ENCODE measurements at places on chromosomes 2 and 18. TPM values are rescaled to one million over a fixed set of nuclear protein-coding genes. Genes with fewer than 3 reads are reported as not detected.

Gene PNKD
- 69.8 TPM for total RNA-seq

Gene IL36G
- total RNA-seq = 0.28 TPM

Gene CIB4
- 6.9 TPM for total RNA-seq

- H3K27me3 ChIP-seq = no peaks in the 10 kb centered on the region
- no peaks in the 10 kb centered on the region for H3K36me3 ChIP-seq
- no peak for DNase-seq
Observed at GRCh38 chr2:164922134-164922533, 33.2 kb downstream of the SLC38A11 start.

- H3K4me1 ChIP-seq = no peaks in the 10 kb centered on the region
- no peak overlapping the region for H3K4me3 ChIP-seq
- H3K27ac ChIP-seq = no peak overlapping the region
- DNase-seq = peak; percentile 16
Observed at GRCh38 chr18:74951165-74951760, 257.7 kb downstream of the PTGR3 start.

- no peaks in the 10 kb centered on the region for H3K4me1 ChIP-seq
- no peak overlapping the region for H3K4me3 ChIP-seq
- no peaks in the 10 kb centered on the region for H3K27me3 ChIP-seq
- no peaks in the 10 kb centered on the region for H3K36me3 ChIP-seq
- H3K27ac ChIP-seq = no peak overlapping the region
Observed at GRCh38 chr2:147546109-147546508, 298.7 kb upstream of the ACVR2A start.

- no peak overlapping the region for H3K4me3 ChIP-seq
- no peak overlapping the region for H3K27ac ChIP-seq
- H3K4me1 ChIP-seq = no peaks in the 10 kb centered on the region
- H3K27me3 ChIP-seq = no peaks in the 10 kb centered on the region
Observed at GRCh38 chr2:181312515-181312927, 144.7 kb upstream of the ITGA4 start.

- peaks cover 6% of the 10 kb centered on the region for H3K4me1 ChIP-seq
- peaks cover 21% of the 10 kb centered on the region for H3K36me3 ChIP-seq
- H3K27ac ChIP-seq = peak overlapping the region; percentile 95
Observed at GRCh38 chr2:24083567-24084385, 858 bp downstream of the TP53I3 start.

DNA sequence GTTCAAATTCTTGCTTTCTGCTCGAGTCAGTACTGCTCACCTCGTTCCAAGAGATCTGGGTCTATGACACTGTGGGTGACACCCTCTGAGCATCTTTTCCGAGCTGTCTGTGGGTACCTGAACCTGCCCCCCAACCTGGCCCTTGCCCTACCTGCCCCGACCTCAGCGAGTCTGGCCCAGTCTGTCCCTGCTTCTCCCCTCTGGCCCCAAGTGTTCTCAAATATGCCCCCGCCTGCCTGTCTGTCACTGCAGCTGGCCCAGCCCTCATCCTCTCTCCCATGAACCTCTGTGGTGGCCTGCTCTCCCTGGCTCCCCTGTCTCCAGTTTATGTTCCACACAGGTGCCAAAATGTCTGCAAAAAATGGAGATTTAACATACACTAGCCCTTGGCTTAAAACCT lies 11.8 kb downstream of the IL1R1 start:
- no peaks in the 10 kb centered on the region for H3K27me3 ChIP-seq
- H3K36me3 ChIP-seq = no peaks in the 10 kb centered on the region

DNA sequence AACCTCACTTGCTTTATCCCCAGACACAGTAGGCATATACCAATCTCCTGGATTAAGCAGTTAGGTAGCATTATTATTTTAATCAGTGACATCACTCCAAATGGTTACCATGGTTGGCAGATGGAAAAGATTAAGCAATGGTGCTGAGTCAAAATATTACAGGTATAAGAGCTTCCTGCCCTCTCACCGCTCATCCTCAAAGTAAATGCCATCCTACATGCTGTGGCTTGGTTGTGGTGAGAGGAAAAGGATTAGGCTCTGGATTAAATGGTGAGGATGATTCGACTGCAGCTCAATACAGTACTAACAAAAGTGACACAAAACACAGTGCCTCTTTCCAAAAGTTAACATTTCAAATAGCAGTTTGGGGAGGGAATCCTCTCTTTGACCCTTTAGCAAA lies 108.9 kb upstream of the ACAA2 start:
- H3K27me3 ChIP-seq = peaks cover 4% of the 10 kb centered on the region
- DNase-seq = no peak
- H3K4me3 ChIP-seq = no peak overlapping the region
- no peak overlapping the region for H3K27ac ChIP-seq

DNA sequence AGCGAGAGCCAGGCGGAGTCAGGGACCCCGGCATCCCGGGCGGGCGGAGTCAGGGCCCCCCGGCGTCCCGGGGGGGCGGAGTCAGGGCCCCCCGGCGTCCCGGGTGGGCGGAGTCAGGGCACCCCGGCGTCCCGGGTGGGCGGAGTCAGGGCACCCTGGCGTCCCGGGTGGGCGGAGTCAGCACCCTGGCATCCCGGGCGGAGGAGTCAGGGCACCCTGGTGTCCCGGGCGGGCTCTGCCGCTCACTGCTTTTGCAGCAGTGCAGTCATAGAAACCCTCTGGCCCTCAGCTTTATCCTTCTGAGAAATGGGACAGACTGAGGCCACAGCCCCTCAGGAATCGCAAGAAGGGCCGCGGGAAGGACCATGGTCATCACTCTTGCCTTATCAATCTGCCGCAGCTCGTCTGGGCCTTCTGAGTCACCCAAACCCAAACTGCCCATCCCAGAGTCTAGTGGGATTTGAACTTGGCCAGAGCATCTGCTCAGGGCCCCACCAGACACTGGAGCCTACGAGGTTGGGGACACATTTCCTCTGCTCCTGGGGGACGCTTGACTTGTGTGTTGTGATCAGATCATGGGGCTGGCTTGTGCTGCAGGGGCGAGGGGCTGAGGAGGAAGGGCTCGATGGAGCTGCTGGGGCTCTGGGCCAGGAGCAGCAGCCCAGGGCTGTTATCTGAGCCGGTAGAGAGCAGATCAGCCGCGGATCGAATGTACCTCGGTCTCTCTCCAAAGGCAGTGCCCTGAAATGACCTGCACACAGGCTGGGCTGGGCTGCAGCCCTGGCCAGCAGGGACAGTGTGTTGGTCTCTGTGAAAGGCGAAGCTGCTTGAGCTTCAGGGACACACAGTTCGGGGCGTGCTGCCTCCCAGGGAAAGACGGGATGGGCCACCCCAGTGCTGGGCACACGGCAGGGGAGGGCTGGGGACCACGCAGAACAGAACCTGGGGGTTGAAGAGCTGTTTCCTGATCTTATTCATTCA lies 290.1 kb upstream of the HDAC4 start:
- no peak overlapping the region for H3K4me3 ChIP-seq
- H3K4me1 ChIP-seq = no peaks in the 10 kb centered on the region
- H3K36me3 ChIP-seq = no peaks in the 10 kb centered on the region
- no peak overlapping the region for H3K27ac ChIP-seq
